NCI-H1436 treated with DMSO at 0.1 percent for 48 hours (cell line): ENCODE measurements at places on chromosomes 11 and 22.

DNA sequence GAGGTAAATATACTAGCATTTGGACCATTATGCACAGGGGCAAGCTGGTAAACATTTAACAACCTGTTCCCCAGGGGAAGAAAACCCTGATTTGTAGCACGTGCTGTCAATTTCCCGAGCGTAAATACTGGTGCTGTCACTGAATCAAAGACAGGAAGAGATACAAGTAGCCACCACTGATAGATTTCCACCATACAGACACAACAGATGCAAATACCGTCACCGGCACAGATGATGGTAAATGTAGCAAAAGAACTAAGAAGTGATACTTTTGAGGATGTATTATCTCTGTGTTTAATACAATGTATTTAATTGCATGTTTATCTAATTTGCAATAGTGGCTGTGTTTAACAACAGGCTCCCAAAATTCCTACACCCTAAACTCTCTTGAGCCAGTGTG lies 39.6 kb downstream of the SHISAL1 start:
- DNase-seq: no peak

DNA sequence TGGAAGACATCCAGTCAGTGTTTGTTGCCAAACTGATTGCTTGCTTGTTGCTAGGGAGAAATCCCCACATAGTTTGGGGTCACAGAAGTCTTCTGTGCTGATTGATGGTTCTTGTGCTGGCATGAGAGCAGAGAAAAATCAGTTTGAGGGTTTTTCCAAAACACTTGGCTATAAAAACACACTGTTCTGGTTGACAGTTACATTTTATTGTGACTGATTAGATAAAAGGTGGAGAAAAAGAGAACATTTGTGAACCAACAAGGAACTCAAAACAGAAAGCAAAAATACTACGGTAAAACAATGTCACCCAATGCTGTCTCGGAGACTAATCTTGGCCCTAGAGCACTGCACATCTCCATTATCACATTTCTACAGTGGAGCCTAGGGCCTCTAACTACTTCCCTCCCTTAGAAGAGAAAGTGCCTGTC lies 14.4 kb upstream of the EIF4G2 start:
- no peak for DNase-seq

- DNase-seq: no peak
These were observed 134.0 kb downstream of the FAM76B start for GRCh38 chr11:95655536-95655935.

GRCh38 chr11:76783294-76783895 lies at the start of gene TSKU:
TSKU (plus strand) TSS chr11:76783356; CDS start chr11:76795617, 12,261 bp downstream.
- no peak for DNase-seq

GRCh38 chr11:134429106-134429505 lies 17.1 kb upstream of the B3GAT1 start:
- no peak for DNase-seq

GRCh38 chr11:19597206-19597605 lies 115.4 kb upstream of the NAV2 start:
- no peak for DNase-seq

DNA sequence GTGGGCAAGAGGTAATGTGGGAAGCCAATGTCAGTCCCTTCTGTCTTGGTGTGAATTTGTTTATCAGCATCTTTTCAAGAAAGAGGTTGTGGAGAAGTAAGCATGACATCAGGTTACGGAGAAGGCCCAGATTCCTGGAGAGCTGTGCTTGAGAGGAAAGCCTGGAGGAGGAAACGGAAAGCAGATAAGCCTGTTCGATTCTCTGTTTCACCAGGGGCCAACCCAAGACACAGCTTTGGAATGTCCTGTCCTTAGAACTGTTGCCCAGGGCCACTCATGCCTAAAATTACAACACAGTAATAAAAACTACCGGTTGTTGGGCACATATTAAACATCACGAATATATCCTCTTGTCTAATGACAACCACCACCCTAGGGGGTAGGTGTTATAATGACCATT lies 148.5 kb downstream of the NAV2 start:
- no peak for DNase-seq

- DNase-seq: no peak
These were observed 25.5 kb upstream of the RFPL3 start for GRCh38 chr22:32331918-32332725.

DNA sequence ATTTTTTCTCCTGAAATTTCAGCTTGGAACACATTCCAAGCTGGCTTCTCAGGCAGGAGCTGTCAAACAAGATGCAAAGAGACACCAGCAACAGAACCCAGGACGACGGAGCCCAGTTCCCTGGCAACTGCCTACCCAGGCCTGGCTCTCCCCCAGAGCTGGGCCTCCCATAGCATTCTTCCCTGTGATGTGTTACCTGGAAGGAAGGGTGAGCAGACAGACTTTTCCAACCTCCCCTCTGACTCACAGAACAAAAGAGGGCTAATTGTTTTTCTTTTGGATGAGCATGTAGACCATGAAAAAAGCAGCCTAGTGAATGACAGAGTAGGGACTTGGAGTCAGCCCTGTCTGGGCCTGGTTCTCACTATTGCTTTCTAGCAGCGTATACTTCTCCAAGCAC lies 55.3 kb upstream of the BMAL1 start:
- no peak for DNase-seq

GRCh38 chr22:45336971-45337431 lies 27.3 kb downstream of the FAM118A start:
- no peak for DNase-seq

DNA sequence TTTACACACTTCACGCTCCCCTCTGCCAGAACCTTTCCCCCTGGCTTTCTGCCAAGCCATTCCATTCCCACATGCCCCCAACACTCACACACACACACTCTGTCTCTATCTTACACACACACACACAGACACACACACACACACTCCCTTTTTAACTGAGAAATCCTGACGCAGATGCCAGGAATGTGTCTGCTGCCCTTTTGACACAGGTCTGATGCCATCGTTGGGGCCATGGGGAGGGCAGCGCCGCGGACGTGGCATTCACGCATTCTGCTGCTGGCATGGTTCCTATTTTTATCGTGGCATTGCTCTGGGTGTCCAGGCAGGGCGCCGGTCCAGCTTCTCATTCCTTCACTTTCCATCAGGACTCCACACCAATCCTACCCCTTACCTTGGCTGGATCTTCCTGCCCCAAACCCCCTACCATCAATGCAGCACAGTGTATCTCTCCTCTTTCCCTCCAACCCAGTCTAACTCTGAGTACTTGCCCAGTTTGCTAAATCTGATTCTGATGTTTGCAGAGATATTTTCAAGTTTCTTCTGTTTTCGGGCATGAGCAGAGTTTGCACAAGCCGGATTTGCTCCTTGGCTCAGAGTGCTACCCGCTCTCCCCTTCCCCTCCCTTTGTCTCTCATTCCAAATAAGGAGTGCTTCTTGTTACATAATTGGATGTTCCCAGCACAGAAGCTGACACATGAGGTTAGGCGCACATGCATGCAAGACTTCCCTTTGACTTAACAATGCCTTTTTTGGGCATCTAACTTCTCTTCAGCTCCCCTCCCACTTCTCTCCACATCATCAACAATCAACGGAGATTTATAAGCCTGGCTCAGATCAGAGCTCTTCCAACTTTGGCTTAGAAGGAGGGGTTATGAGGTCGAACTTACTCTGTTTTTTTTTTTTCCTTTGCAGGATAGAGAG lies 18.8 kb downstream of the SNX19 start:
- no peak for DNase-seq

DNA sequence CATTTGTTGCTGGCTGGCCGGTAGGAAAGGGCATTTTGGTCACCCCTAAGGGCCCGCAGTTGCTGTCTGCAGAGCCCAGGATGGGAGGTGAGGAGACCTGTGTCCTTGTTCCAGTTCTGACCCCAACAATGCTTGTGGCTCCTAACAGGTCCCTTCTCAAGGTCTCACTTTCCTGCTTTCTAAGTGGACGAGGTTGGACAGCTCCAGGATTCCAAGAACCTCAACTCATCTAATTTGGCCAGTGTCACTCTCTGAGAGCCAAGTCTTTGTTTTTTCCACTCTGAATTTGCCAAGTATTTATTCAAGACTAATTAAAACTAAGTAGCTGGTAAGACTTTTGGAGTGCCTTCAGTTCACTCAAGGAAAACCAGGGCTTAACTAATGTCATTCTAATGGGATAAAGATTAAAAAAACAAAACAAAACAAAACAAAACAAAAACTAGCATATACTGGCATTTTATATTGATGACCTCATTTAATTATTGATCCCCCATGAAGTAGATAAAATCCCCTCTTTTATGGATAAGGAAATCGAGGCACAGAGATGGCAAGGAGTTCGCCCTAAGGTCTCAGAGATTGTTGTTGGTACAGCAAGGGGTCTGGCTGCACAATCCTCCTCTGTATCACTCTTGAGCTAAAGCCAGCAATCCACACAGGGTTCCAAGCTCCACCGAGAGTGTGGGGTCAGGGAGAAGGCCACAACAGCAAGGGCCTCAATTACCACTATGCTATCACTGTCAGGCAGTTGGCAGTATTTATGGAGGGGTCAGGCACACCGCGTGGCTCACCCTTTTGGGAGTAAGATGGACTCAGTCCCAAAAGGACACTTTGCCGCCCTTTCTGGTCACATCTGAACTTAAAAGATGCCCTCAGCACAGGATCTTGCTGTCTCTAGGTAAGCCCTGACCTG lies 8.1 kb downstream of the SGSM1 start:
- no peak for DNase-seq

GRCh38 chr11:74932797-74933196 lies 16.1 kb downstream of the XRRA1 start:
- no peak for DNase-seq

DNA sequence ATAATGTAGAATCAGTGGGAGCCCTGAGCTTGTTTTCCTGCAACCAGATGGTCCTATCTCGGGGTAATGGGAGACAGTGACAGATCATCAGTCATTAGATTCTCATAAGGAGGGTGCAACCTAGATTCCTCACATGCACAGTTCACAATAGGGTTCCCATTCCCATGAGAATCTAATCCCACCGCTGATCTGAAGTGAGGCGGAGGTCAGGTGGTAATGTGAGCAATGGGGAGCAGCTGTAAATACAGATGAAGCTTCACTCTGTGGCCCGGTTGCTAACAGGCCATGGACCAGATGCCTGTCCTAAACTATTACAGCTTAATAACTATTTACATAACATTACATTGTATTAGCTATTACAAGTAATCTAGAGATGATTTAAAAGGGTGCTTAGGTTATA lies 17.0 kb downstream of the DIXDC1 start:
- DNase-seq: no peak

DNA sequence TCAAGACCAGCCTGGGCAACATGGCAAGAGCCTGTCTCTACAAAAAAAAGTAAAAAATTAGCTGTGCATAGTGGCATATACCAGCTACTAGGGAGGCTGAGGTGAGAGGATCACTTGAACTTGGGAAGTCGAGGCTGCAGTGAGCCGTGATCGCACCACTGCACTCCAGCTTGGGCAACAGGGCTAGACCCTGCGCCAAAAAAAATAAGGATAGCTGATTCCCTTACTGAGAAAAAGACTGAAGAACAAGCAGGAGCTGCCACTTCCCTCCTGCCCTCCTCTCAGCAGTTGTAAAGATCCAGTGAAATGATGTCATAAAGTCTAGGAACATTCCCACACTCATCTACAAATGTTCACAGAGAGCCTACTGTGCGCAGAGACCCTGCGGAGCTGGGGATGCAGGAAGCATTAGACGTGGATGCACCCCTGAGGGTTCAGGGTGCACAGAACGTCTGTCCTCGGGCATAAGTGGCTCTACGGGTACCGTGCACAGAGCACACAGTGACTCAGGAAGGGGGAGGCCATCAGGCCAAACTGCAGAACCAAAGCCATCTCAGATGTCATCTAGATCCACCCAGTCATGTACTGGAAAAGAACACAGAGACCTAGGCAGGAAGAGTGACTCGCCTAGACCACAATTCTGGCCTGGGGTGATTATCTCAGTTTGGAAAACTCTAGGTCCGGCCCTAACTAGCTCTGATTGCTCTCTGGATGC lies 11.7 kb downstream of the SEC14L2 start:
- DNase-seq: no peak

GRCh38 chr11:11230802-11231562 lies 122.1 kb downstream of the CSNK2A3 start:
- DNase-seq: no peak

DNA sequence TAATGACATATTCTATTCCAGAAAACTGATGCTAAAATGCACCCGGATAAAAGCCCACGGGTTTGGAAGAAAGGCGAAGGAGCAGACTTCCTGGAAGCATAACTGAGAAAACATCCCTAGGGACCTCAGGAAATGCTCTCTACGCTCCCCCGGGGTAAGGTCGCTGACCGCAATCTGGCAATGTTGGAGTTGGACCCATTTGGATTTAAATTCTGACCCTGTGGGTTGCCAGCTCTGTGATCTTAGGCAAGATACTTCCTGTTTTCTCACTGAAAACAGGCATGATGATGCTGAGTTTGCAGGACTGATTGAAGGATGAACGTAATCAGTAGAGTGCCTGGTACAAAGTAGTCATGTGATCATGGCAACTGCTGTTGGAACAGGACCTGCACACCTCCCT lies 1054.0 kb downstream of the NTM start:
- no peak for DNase-seq

GRCh38 chr11:115333121-115333520 lies 171.1 kb downstream of the CADM1 start:
- no peak for DNase-seq

DNA sequence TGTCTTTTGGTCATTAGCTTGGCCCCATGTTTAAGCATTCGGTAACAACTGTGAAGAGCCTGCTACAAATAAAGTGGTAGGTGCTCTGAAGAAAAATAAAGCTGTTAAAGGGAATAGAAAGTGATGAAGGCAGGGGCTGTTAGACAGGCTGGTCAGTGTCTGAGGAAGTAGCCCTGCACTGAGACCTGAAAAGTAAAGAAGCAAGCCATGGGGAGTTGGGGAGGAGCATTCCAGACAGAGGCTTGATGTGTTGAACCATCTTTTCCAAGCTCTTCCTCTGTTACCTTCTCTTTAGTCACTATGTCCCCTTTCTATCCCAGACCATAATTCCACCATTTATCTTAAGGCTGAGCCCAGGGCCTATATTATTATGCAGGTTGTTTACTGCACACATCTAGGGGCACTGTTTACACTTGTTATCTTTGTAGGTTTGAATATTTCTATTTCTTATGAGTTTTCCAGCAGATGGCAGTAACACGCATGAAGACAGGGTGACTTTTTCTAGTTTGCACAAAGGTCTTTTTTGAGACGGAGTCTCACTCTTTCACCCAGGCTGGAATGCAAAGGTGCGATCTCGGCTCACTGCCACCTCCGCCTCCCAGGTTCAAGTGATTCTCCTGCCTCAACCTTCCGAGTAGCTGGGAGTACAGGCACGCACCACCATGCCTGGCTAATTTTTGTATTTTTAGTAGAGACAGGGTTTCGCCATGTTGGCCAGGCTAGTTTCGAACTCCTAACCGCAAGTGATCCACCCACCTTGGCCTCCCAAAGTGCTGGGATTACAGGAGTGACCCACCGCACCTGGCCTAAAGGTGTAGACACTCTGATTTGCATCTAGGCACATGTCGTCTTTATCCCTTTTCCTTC lies 23.0 kb downstream of the ZFTA start:
- no peak for DNase-seq

DNA sequence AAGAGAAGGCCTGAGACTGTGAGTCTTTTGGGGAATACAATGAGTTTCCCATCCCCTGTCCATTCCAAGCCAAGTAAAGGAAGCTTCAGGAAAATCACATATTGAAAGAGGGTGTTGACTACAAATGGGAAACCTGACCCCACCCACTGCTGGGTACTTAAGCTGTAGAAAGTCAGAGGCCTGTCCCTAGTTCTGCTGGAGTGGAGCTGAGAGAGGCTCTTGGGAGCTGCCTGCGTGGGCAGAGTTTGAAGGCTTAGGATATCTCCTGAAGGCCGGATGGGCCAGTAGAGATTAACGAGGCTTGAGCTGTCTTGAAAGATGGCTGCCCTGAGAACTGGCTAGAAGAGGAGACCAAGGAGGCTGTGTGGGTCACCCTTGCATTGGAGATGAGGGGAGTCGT lies 176.2 kb upstream of the NECTIN1 start:
- DNase-seq: no peak
